ENCODE measurements at places on chromosomes 6 and 20. TPM values are rescaled to one million over a fixed set of nuclear protein-coding genes. Genes with fewer than 3 reads are reported as not detected.

DNA sequence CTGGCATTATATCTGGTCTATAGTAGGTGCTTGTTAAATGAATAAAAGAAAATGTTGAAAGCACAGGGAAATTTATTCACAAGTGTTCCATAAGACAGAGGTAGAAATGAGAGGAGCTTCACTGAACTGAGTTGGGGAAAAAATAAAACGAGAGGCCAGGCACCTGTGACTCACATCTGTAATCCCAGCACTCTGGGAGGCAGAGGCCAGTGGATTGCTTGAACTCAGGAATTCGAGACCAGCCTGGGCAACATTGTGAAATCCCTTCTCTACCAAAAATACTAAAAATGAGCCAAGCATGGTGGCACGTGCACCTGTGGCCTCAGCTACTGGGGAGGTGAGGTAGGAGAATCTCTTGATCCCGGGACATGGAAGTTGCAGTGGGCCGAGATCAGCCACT lies 28.1 kb upstream of the IBTK start:
- no peaks in the 10 kb centered on the region for H3K27me3 ChIP-seq
- no peak overlapping the region for H3K27ac ChIP-seq
- no peaks in the 10 kb centered on the region for H3K4me1 ChIP-seq
- H3K4me3 ChIP-seq: no peak overlapping the region
- no peaks in the 10 kb centered on the region for H3K36me3 ChIP-seq
- no peak for DNase-seq

DNA sequence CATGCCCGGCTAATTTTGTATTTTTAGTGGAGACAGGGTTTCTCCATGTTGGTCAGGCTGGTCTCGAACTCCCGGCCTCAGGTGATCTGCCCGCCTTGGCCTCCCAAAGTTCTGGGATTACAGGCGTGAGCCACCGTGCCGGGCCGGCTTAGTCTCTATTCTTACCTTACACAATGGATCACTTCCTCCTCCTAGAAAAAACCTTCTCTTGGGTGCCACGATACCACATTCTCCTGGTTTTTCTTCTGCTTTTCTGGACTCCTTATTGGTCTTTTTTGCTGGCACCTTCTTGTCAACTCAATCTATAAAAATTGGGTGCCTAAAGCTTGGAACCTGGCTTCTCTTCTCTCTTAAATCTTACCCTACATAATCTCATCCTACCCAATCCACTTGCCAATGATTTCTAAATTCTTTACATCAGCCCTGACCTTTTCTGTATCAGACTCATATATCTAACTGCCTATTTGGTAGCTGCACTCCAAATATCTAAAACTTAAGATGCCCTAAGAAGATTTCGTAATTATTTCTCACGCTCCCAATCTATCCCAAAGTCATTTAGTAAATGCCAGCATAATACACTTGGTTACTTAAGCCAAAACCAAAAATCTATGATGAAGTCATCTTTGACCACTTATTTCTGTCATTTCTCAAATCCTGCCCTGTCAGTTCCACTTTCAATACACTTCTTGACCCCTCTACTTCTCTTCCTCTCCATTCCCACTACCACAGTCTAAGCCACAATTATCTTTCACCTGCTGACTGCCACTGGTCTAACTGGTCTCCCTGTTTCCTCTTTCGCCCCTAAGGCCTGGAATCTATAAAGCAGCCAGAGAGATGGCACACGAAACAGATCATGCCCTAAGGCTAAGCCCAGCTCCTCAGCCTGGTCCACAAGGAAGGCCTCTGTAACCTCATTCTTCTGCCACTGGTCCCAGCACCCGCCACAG lies 43.2 kb downstream of the ELMO2 start:
- DNase-seq: no peak
- peak overlapping the region; percentile 99 for H3K4me3 ChIP-seq
- H3K27ac ChIP-seq: peak overlapping the region; percentile 97
- peaks cover 28% of the 10 kb centered on the region for H3K4me1 ChIP-seq
- no peaks in the 10 kb centered on the region for H3K27me3 ChIP-seq
- H3K36me3 ChIP-seq: peaks cover 42% of the 10 kb centered on the region

- no peak overlapping the region for H3K27ac ChIP-seq
- H3K36me3 ChIP-seq: no peaks in the 10 kb centered on the region
- DNase-seq: no peak
- H3K27me3 ChIP-seq: no peaks in the 10 kb centered on the region
These were observed 12.1 kb downstream of the PHACTR2 start for GRCh38 chr6:143689852-143690251.

GRCh38 chr6:170366248-170366960 lies 59.8 kb downstream of the FAM120B start:
- peaks cover 21% of the 10 kb centered on the region for H3K4me1 ChIP-seq
- no peak overlapping the region for H3K4me3 ChIP-seq
- DNase-seq: peak; percentile 30
- H3K27ac ChIP-seq: peak overlapping the region; percentile 78
- no peaks in the 10 kb centered on the region for H3K36me3 ChIP-seq

DNA sequence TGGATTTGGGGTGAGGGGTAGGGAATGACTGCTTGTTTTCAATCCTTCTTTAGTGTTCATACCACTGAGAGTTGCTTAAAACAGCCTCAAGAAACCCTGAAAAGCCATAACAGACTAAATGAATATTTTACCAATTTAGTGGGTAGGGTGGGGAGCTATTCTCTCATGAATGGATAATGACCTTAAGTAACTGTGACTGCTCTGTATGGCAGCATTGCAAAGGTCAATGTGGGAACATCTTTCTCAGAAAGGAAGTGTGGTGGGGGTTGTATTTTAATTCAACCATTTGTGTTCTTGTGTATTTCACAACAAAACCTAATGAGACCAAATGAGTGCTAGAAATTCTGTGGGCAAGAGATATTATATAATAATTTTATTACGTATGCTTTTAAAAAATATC lies 55.7 kb downstream of the PHACTR2 start:
- H3K4me3 ChIP-seq: no peak overlapping the region
- peaks cover 7% of the 10 kb centered on the region for H3K4me1 ChIP-seq
- H3K36me3 ChIP-seq: no peaks in the 10 kb centered on the region
- H3K27me3 ChIP-seq: no peaks in the 10 kb centered on the region
- no peak overlapping the region for H3K27ac ChIP-seq

DNA sequence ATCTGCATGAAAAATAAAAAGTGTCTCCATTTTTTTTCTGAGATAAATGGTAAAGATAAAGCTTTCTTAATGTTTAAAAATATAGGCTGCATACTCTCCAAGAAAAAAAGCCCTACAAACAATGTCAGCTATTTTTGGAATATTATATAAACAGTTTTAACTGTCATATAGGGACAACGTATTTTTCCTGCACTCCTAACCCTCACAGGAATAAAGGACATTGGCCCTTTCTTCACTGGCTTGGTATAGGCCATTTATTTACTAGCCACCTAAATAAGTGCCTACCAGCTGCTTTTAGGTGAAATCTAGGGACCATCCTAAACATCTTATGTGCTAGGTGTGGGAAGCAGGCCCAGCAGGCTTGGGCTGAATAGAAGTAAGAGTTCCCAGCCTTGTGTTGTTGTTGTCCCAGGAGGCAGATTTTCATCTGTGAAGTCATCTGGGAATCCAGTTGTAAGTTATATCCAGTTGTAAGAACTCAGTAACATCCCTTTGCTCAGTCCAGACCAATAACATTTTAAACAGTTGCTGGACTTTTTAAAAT lies 21.3 kb downstream of the FOXO3 start:
- no peak for DNase-seq
- H3K4me1 ChIP-seq: peaks cover 98% of the 10 kb centered on the region

DNA sequence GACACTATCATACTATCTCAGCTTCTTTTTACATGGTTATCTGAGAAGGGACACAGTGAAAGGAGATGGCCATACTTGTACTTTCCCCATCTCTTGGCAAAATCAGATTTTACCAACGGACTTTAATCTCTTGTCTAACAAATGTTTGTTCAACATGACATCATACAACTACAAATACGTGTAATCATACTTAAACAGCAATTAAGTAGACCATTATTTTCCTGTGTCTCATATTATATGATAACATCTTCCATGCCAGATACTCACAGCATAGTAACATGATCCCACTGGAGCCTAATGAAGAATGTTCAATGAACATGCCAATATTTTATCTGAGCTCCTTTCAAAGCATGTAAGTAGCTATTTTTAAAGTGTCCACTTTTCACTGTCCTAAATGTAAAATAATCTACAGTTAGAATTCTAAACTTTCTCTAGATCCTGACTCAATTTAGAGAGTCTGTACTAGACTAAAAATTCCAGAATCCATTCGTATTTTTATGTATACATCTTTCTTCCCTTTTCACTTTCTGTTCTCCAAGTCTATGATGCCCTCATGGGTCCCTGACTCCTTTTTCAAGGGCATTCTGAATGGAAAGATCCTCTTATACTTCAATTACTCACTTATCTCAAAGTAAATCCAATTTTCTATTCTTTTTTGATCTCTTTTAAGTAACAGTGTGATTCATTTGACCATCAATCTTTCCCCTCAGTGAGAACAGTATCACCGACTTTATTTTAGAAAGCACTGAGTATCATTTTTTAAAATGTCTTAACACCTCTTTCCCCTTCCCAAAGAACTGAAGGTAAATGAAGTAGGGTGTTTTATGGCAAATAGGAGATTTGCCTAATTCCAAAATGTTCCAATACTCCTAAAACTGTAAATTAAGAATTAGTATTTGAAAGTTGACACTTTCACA lies 133.5 kb downstream of the CDK19 start:
- no peaks in the 10 kb centered on the region for H3K27me3 ChIP-seq
- H3K4me1 ChIP-seq: no peaks in the 10 kb centered on the region
- no peak for DNase-seq
- H3K27ac ChIP-seq: peak overlapping the region; percentile 75

GRCh38 chr20:49999329-49999728 lies 16.5 kb downstream of the SNAI1 start:
- no peak overlapping the region for H3K27ac ChIP-seq
- no peak for DNase-seq
- H3K4me1 ChIP-seq: no peaks in the 10 kb centered on the region

- no peaks in the 10 kb centered on the region for H3K4me1 ChIP-seq
- DNase-seq: no peak
- no peak overlapping the region for H3K4me3 ChIP-seq
- H3K27me3 ChIP-seq: no peaks in the 10 kb centered on the region
- H3K36me3 ChIP-seq: no peaks in the 10 kb centered on the region
These were observed 384.5 kb downstream of the SMOC2 start for GRCh38 chr6:168825226-168826077.

DNA sequence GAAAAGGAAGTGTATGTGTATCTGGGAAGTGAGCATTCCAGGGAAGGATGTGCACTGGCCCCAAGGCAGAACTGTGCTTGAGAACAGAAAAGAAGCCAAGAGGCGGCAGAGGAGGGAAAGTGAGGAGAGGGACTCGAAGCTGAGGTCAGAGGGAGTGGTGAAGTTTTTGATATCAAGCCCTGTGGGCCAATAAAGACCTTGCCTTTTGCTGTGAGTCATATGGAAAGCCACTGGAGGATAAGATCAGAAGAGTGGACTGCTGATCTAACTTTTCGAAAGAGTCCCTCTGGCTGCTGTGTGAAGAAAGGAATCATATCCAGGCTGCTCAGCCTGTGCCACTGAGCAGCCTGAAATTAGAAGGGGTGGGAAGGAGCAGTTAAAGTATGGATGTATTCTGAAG lies 99.4 kb downstream of the EYA4 start:
- H3K4me1 ChIP-seq: no peaks in the 10 kb centered on the region

DNA sequence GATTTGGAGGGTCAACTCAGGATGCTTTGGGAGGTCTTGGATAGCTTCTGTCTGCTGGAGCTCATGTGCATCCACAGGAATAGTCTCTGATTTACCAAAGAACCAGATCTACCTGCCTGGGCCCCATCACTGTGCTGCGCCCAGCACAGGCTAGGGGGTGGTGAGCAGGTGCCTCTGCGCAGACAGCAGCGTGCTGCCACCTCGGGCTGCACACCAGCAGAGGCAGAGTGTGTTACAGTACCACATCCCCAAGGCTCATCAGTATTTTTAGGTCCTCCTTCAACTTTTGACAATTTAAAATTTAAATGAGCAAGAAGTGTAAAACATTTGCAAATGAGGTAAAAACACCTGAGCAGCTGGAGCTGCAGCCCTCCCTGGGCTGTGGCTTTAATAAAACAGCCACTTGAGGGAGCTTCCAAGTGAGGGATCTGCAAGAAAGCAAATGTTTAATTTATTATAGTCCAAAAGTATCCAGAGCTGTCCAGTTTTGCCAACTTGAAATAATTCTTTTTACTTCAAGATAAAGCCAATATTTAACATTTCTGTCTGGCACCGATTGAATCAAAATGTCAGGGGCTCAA lies 324.9 kb downstream of the ZFAND3 start:
- H3K27me3 ChIP-seq: no peaks in the 10 kb centered on the region
- H3K4me1 ChIP-seq: no peaks in the 10 kb centered on the region
- H3K27ac ChIP-seq: no peak overlapping the region
- no peaks in the 10 kb centered on the region for H3K36me3 ChIP-seq
- no peak overlapping the region for H3K4me3 ChIP-seq
- DNase-seq: no peak

GRCh38 chr20:50187403-50188051 lies 3.1 kb upstream of the CEBPB start:
- no peaks in the 10 kb centered on the region for H3K4me1 ChIP-seq
- peak; percentile 45 for DNase-seq
- H3K27me3 ChIP-seq: no peaks in the 10 kb centered on the region
- H3K36me3 ChIP-seq: no peaks in the 10 kb centered on the region
- H3K27ac ChIP-seq: peak overlapping the region; percentile 43

DNA sequence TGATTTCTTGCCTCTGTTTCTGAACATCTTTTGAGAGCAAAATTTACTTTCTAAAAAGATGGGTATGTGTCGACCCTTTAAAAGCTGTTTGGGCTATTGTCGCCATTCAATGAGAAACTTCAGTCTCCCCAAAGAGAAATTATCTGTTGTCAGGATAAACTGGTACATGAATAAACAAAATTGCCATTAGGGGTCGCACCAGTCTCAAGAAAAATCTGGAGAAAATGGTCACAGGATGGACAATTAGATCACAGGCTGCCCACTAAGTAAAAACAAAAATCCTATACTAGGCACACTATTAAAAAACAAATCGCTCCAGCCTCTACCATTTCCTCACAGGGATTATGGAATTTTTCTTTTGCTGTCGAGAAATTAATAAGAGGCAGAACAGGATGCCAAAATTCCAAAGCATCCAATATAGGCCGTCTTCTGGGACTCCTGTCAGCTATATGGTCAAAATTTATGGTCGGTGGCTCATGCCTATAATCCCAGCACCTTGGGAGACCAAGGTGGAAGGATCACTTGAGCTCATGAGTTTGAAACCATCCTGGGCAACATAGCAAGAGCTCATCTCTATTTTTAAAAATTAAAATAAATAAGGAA lies 5.5 kb upstream of the HLA-E start:
- no peaks in the 10 kb centered on the region for H3K4me1 ChIP-seq
- H3K27me3 ChIP-seq: no peaks in the 10 kb centered on the region
- DNase-seq: no peak
- no peak overlapping the region for H3K4me3 ChIP-seq
- H3K36me3 ChIP-seq: no peaks in the 10 kb centered on the region
- no peak overlapping the region for H3K27ac ChIP-seq

Gene LY6G6C
- not detected for total RNA-seq

Gene CEP85L
- total RNA-seq: 30.1 TPM

Gene ULBP3
- total RNA-seq: not detected

Gene NNAT
- total RNA-seq: 2.7 TPM

Gene RRAGD
- 13.3 TPM for total RNA-seq

Gene HLA-DRA
- 283 TPM for total RNA-seq

Gene TMX4
- 63.3 TPM for total RNA-seq

Gene TCP11
- total RNA-seq: not detected

Gene CASS4
- total RNA-seq: 2.5 TPM

Gene LY6G6D
- not detected for total RNA-seq
